ENCODE measurements at places on chromosomes 13 and 19.

GRCh38 chr19:31678421-31678820 lies 329.2 kb upstream of the TSHZ3 start:
- DNase-seq, result no peak

DNA sequence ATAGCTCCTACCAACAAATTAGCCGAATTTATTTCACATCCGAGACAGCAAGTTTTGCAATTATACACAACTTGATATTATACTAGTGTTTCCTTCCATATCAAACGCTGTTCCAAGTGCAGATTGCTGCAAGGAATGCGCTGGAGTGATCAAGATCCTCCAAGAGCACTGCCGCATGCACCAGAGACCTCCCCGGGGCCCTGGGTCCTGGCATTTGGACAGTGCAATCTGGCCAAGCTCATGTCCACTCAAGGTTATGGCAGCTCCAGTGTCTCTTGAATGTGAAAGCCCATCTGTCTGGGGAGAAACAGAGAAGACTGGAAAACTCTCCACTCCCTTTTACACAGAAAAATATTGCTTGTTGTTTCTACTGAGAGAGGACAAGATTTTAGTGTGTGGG lies 111.9 kb downstream of the HSPH1 start:
- DNase-seq, result no peak

DNA sequence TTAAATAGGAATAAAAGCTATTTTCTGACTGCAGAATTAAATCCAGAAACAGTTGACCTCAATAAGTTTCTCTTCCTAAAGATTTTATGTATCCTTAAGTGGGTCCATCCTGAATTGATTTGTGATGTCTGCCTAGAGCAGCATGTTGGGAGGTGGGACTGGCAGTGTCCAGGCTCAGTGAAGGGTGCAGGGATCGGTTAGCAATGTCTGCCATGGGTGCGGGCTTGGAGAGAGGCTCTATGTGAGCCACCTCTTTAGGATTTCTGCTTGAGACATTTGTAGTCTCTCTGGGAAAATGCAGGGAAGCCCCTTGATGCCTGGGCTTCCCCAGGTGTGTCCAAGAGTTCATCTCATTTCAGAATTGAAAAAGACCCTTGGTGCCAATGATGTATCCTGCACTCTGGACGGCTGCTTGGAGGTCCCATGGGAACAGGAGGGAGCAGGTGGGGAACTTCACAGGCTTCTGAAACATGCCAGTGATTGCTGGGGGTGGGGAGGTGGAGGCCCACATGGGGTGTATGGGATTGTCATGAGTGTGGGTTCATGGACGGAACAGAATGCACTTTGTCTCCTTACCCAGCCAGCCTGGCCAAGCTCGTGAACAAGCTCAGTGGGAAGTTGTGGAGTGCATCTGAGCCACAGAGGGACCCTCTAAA lies 6.2 kb upstream of the COLGALT1 start:
- DNase-seq, result no peak

DNA sequence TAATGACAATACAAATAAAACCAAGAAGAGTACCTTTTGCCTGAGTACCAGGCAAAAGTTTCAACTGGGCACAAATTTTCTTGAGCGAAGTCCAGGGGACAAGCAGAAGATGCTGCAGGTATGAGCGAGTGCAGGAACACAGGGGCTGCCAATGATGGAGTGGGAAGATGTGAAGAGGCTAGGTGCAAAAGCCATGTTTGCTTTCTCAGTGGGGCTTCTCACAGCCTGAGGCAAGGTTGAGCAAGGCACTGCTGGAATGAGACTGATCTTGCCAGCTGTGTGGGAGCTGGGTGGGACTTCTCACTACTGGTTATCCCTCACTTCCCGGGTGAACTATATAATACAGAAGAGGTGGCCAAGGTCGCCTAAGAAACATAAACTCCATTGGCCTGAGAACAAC lies 1200.7 kb downstream of the SLITRK1 start:
- DNase-seq, result no peak

DNA sequence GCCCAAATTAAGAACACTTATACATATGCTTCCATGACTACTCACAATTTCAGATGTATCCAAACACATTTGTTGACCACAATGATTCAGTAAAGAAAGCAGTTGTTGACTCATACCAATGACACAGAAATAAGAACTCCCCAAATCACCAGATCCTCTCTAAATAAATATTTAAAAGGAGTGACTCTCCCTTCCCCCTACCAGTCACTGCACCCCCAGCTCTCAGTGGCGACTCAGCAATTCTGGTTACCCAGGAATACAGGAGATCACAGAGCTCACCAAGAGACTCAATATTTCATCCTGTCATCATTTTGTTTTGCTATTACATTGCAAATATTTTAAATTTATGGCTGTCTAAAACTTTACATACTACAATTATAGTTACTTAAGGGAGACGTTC lies 131.5 kb downstream of the RGCC start:
- DNase-seq, result no peak

GRCh38 chr13:97809576-97809975 lies 143.9 kb upstream of the IPO5 start:
- DNase-seq, result no peak

DNA sequence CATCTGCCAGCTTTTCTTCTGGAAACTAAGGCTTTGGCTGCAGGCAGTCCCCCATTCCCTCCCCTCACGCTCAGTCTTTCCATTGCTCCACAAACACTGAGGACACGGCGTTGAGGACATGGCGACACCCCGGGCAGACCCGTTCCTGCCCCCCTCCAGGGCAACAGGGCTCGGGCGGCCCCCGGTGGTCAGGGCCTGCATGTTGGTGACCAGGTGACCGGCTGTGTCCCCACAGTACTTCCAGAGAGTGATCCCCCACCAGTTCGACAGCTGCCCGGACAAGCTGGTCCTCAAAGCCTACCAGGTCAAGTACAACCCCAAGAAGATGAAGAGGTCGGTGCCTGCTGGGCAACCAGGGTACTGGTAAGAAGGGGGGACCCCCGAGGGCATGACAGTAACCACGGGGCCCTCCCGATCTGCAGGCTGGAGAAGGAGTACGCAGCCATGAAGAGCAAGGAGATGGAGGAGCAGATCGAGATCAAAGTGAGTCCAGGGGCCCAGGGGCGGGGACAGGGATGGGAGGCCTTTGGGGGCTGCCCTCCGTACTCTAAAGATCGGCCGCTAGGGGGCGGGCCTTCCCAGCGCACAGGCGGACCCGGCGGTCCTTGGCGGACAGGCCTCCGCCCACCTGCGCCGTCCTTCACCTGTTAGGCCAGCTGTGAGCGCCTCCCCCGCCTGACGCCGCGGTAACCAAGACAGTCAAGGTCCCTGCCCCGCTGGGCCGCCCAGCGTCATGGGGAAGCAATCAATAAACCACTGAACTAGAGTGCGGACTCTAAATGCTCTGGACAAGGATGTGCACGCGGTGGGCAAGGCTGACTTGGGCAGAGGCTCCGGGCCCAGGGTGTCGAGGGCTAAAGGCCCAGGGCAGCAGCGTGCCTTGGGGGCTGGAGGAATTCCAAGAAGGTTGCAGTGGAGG lies 21.1 kb downstream of the PRR36 start:
- peak; percentile 68 for DNase-seq

GRCh38 chr13:51895906-51896888 lies 34.4 kb downstream of the CCDC70 start:
- DNase-seq, result no peak

- no peak for DNase-seq
Measured at GRCh38 chr13:23509781-23510543, 60.2 kb upstream of the TNFRSF19 start.

GRCh38 chr13:53821632-53822031 lies 793.0 kb downstream of the OLFM4 start:
- no peak for DNase-seq

- no peak for DNase-seq
Measured at GRCh38 chr13:100528820-100529219, 59.8 kb downstream of the GGACT start.

All from activated B cell treated with CpG ODN at 0.5 μM for 24 hours (primary cell).